ENCODE measurements at places on chromosomes 6 and 20.

GRCh38 chr6:128657181-128657580, 136.8 kb upstream of the PTPRK start:
- DNase-seq: no peak

DNA sequence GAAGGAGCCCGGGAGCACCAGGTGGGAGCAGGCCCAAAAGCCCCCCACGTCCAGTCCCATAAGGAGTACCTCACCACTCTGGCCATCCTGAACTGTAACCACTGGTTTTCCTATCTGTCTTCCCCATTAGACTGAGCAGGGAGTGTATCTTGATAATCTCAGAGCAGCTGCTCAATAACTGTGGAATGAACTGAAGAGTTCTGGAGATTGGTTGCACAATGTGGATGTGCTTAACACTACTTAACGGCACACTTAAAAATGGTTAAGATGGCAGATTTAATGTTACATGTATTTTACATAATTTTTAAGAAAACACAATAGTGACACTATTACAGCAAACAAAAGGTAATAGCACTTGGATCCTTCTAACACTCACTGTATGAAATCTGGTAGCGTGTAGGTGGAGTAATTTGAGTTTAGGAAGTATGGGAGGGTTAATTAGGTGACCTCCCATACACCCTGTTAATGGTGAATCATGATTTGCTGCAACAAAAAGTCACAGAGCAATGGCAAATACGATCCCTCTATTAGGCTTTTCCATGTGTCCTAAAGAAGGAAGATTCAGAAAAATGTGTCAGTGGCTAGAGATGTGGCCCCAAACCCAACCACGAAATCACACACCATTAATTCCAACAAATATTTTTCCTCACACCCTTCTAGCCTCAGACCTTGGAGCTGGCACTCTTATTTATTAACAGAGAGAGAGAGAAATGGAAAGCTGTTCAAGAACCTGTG, 18.4 kb downstream of the TRAM2 start:
- no peak for DNase-seq

DNA sequence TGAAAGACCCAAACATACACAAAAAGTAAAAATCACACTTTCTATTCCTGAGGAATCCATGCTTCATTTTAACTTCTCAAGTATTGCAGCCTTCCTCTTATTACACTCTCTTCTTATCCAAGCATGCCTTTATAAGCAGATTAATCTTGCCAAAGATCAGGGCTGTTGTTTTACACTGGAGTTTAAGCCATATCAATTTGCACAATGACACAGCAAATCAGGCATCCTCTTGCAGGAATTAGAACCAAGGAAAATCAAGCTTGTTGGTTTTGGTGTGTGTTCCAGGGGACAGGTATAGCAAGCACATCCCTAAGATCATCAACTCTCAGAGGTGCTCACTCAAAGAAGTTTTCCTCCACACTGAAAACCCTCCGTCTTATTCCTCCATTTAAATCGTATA, 69.5 kb downstream of the CYP39A1 start:
- no peak for DNase-seq

GRCh38 chr6:43239054-43239453, 4.2 kb upstream of the TTBK1 start:
- no peak for DNase-seq

- no peak for DNase-seq
These were observed 1.7 kb upstream of the VSTM2L start for GRCh38 chr20:37901240-37901639.

All from SHP77 treated with DMSO at 0.1 percent for 48 hours (cell line).